ENCODE measurements at places on chromosomes 11 and 22. TPM values are rescaled to one million over a fixed set of nuclear protein-coding genes. Genes with fewer than 3 reads are reported as not detected.

UBE2L6 gene
- 35.3 TPM for total RNA-seq

CD248 gene
- 8.8 TPM for total RNA-seq

SYT8 gene
- 1.7 TPM for total RNA-seq

- no peak for DNase-seq
- no peaks in the 10 kb centered on the region for H3K4me1 ChIP-seq
- H3K36me3 ChIP-seq, result no peaks in the 10 kb centered on the region
- H3K27me3 ChIP-seq, result no peaks in the 10 kb centered on the region
Measured at GRCh38 chr11:131301306-131301705, 69.1 kb upstream of the NTM start.

- H3K36me3 ChIP-seq, result no peaks in the 10 kb centered on the region
- no peak overlapping the region for H3K4me3 ChIP-seq
- DNase-seq, result no peak
- H3K27ac ChIP-seq, result no peak overlapping the region
- no peaks in the 10 kb centered on the region for H3K27me3 ChIP-seq
- no peaks in the 10 kb centered on the region for H3K4me1 ChIP-seq
Measured at GRCh38 chr11:128215238-128215882, 372.0 kb downstream of the ETS1 start.

All from colonic mucosa (tissue), 4 donors.